ENCODE measurements at places on chromosomes 7 and 10. TPM values are rescaled to one million over a fixed set of nuclear protein-coding genes. Genes with fewer than 3 reads are reported as not detected.

DNA sequence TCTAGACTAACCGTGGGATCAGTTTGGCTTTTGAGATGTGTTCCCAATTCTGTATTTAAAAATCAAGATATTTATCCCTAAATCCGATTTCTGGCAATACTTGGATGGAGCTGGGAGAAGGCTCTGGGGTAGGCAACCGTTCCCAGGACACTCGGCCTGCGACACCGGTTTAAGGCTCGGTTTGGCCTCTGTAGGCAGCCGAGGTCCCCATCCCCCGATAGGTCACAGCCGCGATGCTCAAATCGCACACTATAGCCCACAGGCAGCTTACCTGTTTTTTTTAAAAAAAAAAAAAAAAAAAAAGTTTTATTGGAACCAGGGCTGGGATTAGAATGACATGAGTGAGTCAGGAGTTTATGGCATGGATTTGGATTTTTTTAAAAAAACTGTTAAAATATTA, 729 bp upstream of the TAF3 start:
- no peak for DNase-seq

DNA sequence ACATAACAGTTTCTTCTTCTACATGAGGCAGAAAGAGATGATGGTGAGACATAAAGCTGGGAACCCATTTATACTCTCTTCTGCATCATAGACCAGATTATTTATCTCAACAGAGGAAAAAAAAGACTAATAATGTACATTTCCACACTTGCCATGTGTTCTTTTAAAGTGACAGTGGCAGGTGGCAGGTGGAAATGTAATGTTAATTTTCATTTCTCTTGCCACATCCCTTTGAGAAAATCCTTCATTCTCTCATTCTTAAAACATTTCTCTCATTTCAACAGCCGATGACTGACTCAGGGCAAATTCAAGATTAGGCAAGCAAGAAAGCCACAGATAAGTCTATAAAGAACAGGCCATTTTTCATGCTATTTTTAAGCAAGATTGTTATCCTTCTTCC, 635.6 kb upstream of the SORCS1 start:
- DNase-seq = no peak

- no peak for DNase-seq
These were observed 259.8 kb upstream of the MAGI2 start for GRCh38 chr7:79713276-79713675.

- DNase-seq = no peak
These were observed 138.2 kb downstream of the SNX13 start for GRCh38 chr7:17802056-17802455.

GRCh38 chr7:156823435-156823834, 69.5 kb downstream of the LMBR1 start:
- DNase-seq = no peak

GRCh38 chr10:16689696-16690095, 127.5 kb downstream of the RSU1 start:
- DNase-seq = no peak

DNA sequence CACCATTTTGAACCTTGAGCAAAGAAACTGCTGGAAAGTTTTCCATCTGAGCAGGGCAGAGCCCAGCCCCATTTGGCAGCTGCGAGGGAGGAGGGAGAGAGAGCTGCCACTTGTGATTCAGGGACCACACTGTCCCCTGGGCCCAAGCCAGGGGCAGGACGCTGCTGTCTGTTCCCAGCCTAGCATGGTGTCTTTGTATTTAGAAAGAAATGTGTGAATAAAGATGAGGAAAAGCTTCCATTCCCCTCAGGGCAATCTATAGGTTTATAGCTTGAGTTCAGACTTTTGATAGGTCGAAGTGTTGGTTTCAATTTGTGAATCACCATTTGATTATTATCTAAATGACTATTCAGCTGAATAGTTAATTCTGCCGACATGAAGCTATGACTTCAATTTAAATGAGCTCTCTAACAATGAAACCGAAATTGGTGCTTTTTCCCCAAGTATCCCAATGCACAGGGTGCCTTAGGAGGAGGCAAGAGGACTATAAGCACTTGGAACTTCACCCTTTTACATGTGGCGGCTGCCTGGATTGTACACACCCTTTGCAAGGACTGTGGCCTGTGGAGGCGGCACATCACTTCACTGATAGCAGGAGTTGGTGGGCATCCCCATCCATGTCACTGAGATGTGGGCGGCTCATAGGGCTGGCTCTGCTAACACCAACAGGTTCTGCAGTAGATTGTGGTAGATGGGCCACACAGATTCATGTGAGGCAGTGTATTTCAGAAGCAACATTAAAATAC, 223.5 kb downstream of the CCDC3 start:
- no peak for DNase-seq

DNA sequence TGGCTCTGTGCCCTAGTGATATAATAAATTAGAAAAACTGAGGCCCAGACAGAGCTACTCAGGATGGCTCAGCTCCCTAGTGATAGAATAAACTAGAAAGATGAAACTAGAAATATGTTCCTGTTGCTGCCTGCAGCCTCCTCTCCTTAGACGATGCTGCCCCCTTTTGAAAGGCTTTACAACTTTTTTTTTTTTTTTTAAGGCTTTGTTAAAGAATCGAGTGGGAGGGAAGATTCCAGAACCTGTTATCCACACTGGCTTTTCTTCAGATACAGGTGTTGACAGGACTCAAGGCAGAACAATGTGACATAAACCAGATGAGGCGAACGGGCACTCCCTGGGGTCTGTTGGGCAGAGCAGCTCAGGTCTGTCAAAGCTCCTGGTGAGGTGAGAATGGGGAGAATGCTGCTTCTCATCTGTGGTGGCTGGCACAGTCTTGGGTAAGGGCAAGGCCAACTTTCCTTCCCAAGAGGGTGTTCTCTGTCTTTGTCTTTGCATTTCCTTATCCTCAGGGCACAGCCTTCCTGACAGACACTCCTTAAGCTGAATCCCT, 175.1 kb downstream of the COBL start:
- DNase-seq = no peak

GRCh38 chr10:122461367-122461728, at the start of gene HTRA1:
TSS of gene HTRA1 (plus strand) at chr10:122461553. CDS start at chr10:122461653, 100 bp downstream.
- DNase-seq = no peak

- DNase-seq = no peak
These were observed 137.6 kb downstream of the C10orf105 start for GRCh38 chr10:71582019-71582418.

GRCh38 chr10:51076299-51076841, 2.1 kb downstream of the PRKG1 start:
- DNase-seq = no peak

DNA sequence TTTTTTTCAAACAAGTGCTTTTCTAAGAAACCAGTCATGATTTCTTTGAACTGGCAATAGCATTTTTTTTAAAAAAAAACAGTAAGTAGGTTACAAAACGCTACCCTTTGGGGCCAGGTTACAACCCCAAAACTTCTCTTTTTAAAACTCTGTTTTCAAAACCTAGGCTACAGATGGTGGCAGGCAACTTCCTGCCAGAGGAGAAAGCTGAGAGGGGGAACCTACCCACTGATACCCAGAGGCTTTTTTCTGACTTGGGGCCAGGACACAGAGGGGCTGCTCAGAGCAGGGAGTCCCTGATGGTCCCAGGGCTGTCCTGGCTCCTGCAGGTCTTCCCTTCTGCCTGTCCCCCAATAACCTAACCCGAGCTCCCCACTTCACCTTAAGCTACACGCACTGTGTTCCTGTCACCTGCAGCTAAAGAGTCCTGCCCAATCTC, 6.9 kb downstream of the STN1 start:
- no peak for DNase-seq

DNA sequence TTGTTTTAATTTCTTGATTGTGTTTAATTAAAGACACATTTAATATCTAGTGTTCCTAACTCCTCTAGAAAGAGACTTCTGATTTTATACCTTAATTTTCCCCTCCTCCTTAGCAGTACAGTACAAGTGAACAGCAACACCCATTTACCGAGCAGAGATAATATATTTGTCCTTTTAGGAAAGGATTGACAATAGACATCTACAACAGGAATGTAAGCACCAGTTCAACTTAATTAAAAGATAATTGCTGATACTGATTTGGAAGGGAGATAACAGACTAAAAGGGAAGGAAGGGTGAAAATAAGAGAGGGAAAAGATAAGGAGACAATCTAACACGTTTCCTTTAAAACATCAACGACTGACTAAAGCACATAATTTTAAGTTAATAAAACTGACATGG, 119.3 kb downstream of the SRPK2 start:
- no peak for DNase-seq

DNA sequence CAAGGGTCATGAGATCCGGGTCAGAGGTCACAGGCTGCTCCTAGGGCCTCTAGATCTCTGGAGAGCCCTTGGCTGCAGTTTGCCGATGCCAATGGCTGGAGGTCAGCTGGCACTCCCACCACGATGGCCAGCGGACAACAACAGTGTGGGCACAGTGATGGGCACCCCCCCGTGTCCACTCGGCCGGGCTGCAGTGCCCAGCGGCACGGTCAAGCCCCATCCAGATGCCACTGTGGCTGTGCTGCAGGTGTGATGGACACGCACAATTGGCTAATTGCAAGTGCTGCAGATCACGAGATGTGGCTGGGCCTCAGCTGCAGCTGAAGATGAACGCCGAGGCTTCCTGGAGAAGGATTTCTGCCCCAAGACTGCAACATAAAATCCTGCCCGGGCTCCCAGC, 80.7 kb downstream of the PDGFA start:
- DNase-seq = no peak

The ACSM6 gene
- not detected for total RNA-seq

The SPDYE9 gene
- total RNA-seq = not detected

The ANK3 gene
- 28.3 TPM for total RNA-seq

The SKIDA1 gene
- not detected for total RNA-seq

The NUPR2 gene
- total RNA-seq = not detected

The RAB19 gene
- total RNA-seq = not detected

The ZRANB1 gene
- total RNA-seq = 24.7 TPM
